Activated naive CD4-positive, alpha-beta T cell treated with anti-CD3 and anti-CD28 coated beads, Interleukin-2, amount 50 U/mL, for 16 hours (primary cell): ENCODE measurements at places on chromosomes 7 and 10.
A peak's percentile ranks its signal among the peaks of the same experiment; 100 is the strongest.

GRCh38 chr7:157143788-157144187, 5.1 kb downstream of the UBE3C start:
- DNase-seq, result no peak

- DNase-seq, result no peak
Measured at GRCh38 chr7:1508277-1508758, 4.1 kb upstream of the INTS1 start.

GRCh38 chr10:28858646-28859045, 181.3 kb downstream of the BAMBI start:
- no peak for DNase-seq

DNA sequence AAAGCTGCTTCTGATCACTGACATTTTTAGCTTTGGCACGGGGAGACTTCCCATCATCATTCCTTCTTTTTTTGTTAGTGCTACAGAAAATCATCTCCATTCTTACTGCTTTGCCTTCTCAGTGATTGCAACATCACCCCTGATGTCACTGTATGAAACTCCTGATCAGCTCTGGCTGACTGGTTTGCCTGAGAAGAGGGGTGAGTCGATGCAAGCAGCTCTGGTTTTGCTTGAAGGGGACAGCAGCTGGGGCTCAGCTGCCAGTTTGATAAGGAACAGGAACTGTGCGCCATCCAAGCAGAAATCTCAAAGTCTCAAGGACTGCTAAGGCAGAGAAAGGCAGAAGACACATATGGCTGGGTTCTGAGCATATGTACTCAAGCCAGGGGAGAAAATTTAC, 808.5 kb upstream of the CELF2 start:
- DNase-seq, result no peak

DNA sequence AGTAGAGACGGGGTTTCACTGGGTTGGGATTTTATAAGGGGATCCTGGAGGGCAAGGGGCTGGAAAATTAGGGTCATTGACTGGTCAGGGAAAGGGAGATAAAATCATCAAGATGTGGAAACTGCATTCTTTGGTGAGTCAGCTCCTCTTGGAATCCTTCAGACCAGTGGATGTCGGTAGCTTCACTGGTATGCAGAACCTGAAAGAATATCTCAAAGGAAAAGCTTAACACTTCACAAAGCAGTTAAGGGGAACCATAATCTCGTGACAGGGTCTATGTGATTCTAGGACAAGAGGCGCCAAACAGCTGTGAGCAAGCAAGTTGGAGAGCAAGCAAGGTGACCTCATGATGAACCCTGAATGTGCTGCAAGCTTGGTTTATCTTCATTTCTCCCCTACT, 634.7 kb upstream of the AUTS2 start:
- DNase-seq, result no peak

GRCh38 chr10:115903207-115903606, 369.8 kb downstream of the GFRA1 start:
- DNase-seq, result no peak

DNA sequence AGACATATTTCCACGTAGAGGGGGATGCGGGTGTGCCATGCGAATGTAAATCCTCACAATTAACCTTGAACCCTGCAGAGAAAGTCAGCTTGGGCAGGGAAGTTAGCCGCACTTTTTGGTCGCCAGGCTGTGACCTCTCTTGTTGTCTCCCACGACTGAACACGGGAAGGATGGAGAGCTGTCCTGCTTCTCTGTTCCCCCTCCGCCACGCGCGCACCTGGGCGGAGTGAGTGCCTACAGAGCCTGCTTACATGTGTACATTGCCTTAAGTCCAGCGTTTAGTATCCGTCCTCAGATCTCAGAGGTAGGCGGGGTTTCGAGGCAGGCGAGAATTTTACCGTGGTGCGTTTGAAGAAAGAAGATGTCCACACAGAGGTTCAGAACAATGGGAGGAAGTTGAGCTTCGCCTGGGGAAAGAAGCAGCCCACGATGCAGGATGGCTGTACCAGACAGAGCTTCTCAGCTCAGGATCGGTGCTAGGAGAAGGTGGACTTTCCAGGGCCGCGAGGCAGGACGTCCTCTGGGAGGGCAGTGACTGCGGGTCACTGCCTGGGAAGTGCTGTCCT, 482 bp upstream of the ERCC6 start:
- peak; percentile 29 for DNase-seq

DNA sequence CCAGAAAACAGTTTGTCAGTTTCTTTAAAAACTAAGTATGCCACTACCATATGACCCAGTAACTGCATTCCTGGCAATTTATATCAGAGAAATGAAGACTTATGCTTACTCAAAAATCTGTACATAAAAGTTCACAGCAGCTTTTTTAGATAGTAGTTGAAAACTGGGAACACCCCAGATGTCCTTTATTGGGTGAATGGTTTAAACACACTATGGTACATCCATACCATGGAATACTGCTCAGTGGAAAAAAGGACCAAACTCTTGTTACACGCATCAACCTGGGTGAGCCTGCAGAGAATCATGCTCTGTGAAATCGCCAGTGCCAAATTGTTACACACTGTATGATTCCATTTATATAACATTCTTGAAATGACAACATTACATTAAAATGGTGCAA, 127.6 kb upstream of the RET start:
- no peak for DNase-seq

DNA sequence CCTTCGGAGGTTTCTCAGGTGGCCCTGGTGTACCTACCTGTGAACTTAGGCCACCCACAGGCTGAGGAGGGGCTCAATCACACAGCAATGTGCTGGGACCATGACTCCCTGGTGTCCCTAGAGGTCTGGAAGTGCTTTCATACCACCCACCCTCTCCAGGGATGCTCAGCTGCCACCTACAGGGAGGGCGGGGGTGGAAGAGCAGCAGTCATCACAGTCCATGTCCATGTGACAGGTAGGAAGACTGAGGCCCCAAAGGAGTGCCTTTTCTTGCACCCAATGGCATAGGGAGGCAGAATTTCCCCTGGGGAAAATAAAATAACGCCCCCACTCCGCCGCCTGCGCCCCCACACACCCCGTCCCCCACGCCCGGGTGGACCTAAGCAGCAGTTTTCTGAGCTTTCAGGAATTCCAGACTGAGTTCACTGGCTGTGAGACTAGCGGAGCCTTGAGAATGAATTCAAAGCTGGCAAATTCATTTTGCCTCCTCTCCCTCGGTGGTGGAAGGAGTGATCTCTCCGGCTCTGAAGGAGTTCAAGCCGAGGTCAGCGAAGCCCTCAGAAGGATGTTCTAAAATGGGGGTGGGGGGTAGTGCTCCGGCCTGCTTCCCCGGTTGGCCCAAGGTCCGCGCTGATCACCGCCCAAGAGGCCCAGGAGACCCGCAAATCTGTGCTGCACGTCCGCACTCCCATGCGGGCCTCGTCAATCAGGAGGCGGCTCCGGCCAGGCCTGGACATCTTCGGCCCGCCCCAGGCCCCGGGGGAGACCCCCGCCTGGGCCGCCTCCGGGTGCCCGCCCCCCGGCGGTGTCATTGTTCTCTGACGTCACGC, 2.1 kb upstream of the ZMIZ1 start:
- DNase-seq, result no peak

DNA sequence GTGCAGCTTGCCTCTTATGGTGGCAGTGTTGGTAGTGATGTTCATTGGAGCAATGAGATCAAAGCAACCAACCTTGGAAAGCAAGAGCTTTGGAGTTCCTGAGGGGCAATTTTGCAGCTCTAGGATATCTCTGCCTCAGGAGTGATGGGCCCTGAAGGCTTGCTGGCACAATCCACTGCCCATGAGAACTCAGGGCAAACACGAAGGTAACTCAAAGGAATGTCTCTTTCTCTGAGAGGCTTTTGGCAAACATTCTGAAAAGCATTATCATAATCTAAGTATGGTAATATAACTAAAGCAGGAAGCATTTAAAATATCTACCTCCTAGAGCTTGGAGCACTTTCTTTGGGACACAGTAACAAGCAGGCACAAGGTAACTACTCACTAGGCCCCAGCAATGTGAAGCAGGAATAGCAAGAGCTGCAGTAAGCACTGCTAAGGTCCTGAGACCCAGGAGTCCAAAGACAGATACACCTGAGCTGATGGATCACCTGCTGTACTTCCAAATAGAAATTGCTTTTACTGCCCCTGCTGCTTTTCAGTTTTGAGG, 103.1 kb downstream of the NRF1 start:
- no peak for DNase-seq

- no peak for DNase-seq
Measured at GRCh38 chr10:70560511-70560941, 42.0 kb downstream of the PRF1 start.

DNA sequence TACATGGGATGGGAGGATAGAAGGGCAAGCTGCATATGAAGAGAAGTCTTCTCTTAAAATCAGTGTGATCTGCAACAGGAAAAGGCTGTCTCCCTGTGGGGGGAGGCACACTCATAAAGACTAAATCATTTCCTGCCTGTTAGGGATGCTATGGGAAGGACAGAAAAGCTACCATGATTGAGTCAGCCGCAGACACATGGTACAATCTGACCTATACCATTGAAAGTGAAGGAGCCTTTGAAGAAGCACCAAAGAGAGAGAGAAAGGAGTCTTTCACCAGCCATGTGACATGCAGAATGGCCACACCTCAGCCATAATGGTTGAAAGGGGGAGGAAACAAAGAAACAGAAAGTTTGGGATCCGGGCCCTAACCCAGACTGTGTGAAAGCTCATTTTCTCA, 29.1 kb downstream of the NUDCD3 start:
- no peak for DNase-seq

GRCh38 chr7:128189231-128189930, 51.7 kb upstream of the LEP start:
- DNase-seq, result no peak

DNA sequence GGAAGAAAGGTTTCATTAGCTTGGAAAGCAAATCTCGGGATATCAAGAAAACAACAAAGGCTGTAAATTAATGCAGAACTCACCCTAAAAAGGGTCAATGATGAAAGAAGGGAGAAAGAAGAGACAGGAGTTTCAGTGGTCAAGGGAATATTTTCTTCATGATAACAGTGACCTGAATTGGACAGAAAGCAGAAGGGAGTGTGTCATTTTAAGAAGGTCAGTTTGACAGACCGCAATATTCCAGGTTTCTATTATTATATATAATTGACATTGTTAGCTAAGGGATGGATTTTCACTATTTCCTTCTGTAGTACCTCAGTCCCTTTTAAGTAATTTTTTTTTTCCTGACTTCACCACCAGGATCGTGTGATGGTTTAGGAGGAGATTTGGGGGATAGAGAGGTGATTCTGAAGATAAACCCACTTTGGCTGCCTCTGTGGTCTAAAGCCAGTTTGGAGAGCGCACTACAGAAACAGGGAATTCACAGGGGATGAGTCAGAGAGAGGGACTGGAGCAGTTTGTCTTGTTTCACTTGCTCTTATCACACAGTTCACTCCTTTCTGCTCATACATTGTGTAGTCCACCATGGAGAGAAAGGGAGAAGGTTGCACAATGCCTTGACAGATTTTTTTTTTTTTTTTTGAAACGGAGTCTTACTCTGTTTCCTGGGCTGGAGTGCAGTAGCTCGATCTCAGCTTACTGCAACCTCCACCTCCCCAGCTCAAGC, 417.9 kb downstream of the AUTS2 start:
- no peak for DNase-seq

GRCh38 chr7:123348690-123349089, 148.9 kb upstream of the SLC13A1 start:
- no peak for DNase-seq

DNA sequence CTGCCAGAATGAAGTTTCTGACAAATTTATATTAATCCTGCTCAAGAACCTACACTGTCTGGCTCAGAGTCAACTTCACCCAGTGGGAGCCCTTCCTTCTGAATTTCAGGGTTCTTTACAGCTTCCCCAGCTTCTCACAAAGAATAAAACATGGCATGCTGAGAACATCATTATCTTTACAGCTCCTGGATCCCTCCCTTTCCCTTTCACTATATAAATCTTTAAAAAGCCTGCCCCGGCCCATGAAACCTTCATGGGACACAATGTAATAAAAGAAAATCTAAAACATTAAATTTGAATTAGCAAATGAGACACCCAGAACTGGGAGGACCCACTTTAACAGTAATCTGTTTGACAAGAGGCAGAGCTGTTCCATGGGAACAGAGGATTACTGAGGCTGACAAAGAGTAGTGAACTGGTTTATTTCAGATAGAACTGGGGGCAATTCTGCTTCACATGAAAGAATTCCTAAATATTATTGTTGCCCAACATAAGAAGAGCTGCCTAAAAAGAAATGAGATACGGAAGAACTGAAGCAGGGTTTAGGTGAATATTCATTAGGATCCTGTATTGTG, 222.8 kb downstream of the THSD7A start:
- DNase-seq, result no peak

GRCh38 chr7:138257459-138258196, 181.4 kb downstream of the AKR1D1 start:
- no peak for DNase-seq

DNA sequence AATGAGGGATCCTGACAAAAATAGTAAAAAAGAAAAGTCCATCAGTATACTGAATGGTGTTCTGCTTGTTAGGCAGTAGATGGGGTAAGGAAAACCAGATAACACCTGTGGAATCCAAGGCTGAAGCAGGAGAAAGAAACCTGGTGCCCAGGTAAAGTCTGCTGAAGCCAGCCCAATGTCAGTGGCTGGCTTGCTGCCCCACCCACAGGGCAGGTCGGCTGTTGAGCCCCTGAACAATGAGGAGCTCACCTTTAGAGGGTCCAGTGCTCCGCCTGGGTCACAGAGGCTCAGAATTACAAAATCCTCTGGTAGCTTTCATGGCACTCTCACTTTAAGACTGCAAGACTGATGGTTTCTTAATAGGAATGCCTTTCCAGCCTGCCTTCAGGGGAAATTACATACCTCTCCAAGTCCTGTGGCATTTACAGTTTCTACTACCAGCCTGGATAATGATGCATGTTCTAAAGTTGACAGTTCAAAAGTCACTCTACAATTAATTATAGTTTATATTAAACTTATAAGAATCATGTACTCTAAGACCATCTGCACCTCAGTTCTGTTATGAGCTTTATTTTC, 23.8 kb downstream of the DHX32 start:
- no peak for DNase-seq

GRCh38 chr7:108794466-108794865, 224.8 kb downstream of the DNAJB9 start:
- DNase-seq, result no peak

DNA sequence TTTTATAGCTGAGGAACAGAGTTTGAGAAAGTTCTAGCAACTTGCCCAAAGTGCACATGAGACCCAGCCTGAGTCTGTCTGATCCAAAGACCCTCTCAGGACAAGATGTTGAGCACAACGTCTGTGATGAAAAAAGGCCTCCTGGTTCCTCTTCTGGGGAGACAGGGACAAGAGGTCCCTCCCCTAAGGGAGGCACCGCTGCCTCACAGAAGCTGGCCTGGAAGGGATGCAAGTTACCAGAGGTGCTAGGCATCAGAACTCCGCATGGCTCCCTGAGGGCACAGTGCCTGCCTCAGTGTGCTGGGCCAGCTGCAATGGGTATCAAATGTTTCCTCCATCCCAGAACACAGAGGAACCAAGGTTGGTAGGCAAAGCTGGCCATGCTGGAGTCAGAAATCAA, 302.4 kb downstream of the GRID1 start:
- DNase-seq, result no peak
